CD4-positive, alpha-beta T cell treated with Interferon alpha-2 for 1 hour (primary cell): ENCODE measurements at places on chromosomes 7 and 10.

DNA sequence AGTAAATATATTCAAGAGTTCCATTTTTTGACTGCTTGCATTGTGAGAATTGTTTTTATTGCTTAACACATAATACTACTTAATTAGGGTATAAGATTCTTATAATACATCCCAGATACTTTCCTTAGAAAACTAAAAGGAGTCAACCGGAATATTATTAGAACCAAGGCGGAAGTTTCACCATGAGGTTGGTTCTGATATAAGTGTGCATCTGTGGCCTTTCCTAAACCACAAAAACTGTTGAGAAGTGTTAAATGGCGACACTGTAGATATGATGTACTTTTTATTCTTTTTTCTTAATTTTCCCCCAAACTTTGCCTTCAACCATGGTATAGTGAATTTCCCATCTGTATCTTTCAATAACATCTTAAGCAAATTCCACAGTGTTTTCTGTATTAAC lies 32.3 kb upstream of the INHBA start:
- no peak for DNase-seq

DNA sequence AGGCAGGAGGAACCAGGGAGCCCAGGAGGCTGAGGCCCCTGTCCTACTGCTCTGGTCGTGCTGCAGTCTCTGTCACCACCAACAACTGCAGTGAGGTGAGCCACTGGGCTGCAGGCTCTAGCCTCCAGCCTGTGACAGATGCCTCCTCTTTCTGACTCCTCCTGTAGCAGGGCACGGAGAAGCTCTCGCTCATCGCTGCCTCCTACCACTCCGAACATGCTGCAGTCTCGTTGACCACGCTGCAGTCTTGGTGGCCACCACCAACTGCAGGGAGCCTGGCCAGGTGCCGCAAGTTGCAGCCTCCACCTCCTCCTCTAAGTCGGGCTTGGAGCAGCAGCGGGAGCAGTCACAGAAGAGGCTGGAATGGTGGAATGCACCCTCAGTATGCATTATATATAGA lies 22.1 kb upstream of the VOPP1 start:
- no peak for DNase-seq

DNA sequence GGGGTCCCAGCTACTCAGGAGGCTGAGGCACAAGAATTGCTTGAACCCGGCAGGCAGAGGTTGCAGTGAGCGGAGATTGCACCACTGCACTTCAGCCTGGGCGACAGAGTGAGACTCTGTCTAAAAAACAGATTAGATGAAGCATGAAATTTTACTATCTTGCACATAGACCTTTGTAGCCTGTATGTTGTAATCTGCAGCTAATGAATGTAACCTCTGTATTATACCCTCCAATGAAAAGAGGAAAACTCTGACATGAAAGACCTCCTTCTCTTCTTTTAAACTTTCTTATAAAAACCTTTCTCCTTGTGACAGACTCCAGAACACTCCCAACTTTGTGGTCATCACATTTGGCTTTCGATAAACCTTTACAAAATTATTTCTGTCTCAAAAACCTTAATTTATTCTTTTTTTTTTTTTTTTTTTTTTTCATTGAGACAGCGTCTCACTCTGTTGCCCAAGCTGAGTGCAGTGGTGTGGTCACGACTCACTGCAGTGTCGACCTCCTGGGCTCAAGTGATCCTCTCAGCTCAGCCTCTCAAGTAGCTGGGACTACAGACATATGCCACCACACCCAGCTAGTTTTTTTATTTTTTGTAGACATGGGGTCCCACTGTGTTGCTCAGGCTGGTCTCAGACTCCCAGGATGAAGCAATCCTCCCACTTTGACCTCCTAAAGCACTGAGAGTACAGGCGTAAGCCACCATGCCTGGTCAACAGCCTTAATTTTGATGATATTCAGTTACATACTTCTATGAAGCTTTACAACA lies 97.4 kb downstream of the SVOPL start:
- DNase-seq = no peak

- no peak for DNase-seq
Observed at GRCh38 chr10:63238501-63238900, 105.4 kb downstream of the NRBF2 start.

DNA sequence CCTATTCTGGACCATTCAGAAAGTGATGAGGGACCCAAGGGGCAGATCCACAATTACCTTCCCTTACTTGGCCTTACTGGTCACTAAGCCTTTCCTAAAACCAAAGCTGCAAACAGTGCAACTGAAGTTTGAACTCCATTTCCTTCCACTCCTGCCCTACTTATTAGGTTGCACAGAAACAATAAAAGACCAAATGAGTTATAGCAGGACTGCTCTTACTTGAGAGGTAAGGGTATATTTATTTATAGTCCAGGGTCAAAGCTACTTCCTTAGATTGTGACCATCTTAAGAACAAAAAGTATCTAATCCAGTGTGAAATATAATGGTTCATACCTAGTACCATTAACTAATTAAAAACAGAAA lies 27.0 kb downstream of the CDK6 start:
- no peak for DNase-seq
